GF-D8 (cell line): ENCODE measurements at places on chromosomes 4 and X.

DNA sequence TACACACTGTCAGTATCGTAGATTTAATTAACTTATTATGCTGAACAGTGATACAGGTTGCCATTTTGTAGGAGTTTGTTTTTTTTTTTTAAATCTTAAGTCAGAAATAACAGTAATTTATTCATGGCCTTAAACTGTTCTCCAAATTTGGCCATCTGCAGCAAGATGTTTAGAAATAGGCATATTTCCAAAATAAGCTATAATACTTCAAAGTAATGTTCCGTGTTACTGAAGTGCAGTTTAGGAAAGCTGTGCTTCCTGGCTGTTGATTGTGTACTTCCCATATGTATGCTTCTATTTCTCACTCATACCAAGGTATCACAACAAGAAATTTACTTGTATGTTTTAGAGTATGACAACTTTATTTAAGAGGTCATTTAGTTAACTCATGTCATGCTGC is 28.9 kb downstream of the CPEB2 start:
- no peak for DNase-seq

DNA sequence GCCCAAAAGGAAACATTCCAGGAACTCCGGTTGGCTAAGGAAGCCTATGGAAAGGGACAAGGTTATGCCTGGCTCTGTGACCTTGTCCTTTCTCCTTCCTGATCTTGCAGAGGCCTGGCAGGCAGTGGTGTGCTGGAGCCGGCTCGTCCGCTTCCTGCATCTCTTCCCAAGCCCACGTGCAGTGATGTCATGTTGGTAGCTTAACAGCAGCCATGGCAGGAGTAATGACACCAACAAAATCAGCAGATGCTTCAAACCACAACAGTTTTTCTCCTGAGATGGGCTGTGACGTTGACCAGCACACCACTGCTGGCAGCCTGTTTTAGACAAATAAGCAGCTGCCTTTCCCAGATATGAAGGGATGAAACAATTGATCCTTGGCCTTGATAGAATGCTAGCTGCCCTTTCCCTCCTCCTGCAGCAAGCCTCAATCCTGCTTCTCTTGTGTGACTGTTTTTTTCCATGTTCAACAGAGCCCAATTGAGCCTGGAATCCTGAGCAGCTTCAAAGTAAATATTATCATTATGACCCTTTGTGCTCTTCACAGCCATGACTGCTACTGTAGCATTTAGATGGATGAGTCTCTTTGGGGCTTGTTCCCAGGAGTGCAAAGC is 23.4 kb downstream of the SEPTIN6 start:
- no peak for DNase-seq

- no peak for DNase-seq
Measured at GRCh38 chr4:88623097-88623496, 30.8 kb downstream of the HERC3 start.

DNA sequence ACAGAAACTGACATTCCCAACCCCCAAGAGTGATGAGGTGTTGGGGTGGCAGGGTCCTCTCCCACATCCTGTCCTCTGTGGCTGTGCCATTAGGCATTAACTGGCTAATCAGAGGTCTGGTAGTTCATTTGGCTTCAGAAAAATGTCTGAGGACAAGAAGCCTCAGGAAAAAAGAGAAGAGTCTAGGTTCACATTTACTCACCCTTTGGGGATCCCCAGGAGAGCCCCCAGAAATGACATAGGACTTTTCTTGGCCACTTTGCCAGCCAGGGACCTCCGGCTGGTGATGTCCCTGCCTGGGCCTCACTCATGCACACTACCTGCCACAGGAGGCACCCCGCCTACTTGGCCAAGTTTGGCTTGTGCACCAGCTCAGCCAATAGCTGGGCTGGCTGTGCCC is 173.0 kb downstream of the RBM46 start:
- no peak for DNase-seq

DNA sequence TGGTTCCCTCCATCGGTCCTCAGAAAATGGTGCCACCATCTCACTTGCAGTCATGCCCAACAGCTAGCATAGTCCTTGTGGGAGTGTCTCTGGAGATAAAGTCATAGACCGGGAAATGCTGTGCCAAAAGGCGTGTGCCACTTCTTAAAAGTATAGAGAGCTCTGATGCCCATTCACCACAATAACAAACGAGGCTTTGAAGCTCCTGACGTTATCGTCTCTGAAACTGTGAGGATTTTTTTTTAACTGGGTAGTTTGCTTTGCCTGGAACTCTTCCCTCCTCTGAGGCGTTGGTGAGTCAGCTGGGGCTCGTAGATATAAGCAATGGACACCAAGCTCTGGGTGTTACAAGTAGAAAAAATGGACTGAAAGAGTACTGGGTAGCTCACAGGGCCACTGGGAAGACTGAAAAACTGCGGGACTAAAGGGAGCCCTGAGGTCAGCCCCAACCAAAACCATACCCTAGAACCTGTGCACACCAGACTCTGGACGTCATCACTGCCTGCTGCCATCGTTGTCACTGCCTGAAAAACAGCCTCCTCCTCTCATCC is 89.4 kb upstream of the TRIM2 start:
- no peak for DNase-seq

- no peak for DNase-seq
Measured at GRCh38 chrX:11698702-11699101, 33.0 kb upstream of the ARHGAP6 start.

DNA sequence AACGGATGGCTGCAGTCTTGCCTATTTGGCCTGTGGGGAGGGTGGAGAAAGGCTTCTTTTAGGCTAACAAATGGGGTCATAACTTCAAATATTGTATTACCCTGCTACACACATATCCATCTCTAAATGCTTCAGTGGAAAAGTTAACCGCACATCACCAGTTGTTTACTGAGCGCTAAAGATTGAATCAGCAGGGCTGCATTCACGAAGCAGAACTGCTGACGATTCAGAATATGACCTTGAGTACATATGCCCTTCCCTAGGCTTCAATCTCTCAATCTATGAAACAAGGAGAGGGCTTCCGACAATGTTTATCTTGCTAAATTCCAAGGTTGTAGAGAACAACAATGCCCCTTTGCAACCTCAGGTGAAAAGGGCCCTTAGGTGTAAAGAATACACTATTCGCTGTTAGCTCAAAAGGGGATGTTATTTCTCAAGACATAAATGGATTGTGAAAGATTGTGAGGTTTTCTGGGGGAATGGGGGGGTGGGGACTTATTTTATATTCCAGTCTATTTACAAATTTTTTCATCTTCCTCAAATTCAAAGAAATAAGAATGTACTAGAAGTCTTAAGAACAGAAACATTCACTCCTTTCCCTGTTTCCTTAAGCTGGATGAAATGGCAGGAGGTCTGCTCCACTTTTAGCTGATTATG is 2.6 kb upstream of the ATP6AP2 start:
- peak; percentile 7 for DNase-seq

DNA sequence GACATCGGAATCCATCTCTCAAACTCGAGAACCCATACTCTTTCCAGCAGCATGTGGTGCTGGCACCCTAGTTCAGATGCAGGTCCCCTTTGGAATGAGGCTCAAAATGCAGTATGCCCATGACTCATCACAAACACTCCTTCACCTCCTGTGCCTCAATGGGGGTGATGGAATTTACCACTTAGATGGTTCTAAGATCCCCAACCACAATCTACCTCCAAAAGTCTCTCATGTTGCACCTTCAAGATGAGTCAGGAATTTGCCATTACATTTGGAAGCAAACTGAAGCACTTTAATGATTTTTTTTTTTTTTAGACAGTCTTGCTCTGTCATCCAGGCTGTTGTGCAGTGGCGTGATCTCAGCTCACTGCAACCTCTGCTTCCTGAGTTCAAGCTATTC is 8.5 kb upstream of the MID1 start:
- DNase-seq, result no peak

DNA sequence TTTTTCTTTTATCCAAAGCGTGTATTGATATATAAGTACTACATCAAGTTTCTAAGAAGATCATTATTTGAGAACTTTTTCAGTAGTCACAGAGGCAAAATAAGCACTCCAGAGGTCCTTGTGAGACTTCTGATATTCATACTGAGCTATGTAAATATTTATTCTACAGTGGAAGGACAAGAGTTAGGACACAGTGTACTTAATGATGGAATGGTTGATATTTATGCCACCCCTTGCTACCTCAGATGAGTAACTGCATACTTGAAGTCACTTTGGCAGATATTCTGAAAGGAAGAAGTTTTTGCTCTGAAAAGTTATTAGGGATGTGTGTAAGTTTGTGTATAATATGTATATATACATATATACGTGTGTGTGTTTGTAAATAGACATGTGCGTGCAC is 30.3 kb downstream of the MAGEA1 start:
- DNase-seq, result no peak

GRCh38 chr4:167114416-167114971 is 119.8 kb downstream of the SPOCK3 start:
- DNase-seq, result no peak

DNA sequence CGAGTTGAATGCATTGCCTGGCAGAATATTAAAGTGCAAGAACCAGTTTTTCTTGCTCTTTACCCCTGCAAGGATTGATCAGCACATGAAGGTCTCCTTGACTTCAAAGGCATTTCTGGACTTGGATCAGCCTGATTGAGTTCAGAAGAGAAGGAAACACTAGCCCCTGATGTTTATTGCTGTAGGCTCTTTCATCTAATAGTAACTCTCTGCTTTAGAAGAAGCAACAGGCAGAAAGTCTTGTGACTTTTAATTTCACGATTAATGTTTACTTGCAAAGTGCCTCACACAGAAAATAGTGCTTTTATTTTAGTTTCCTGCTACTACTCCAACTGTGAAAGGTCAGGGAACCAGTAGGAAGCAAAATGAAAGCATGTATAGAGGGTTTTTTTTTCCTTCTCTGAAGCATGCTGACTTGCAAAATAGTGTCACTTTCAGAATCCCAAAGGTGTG is 69.1 kb downstream of the PCDH7 start:
- DNase-seq, result no peak

- no peak for DNase-seq
Measured at GRCh38 chr4:17095771-17096170, 197.3 kb upstream of the LDB2 start.

DNA sequence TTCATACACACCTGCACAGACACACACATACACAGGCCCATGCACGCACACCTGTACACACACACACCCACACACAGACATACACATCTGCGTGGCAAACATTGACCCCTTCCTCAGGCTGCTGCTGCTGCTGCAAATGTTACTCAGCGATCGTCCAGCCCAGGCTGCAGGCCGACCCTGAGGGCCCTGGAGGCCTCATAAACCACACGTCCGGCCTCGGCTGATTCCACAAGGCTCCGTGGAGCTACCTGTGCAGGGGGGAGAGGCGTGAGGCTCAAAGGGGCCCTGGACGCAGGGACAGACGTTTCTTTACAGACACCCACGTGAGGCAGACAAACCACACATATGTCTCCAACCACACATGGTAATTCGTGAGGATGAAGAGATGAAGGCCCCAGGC is 53.9 kb upstream of the PPP2R3B start:
- DNase-seq, result no peak

DNA sequence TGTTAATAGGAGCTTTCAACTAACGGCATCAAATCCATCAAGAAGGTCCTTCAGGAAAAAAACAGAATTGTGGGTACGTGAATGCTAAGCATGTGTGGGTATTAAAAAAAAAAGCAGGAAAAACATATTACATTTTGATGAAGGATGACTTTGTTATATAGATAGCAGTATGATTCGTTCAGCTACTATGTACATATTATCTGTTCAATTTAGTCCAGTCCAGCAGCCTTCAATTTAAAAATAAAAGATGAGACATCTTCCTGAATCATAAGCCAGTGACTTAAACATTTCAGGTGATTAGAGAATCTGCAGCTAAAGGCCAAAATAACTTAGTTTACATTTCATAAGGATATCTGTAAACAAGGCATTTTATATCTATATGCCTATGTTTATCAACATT is 63.4 kb downstream of the LCORL start:
- DNase-seq, result no peak

- DNase-seq, result no peak
Measured at GRCh38 chr4:15481961-15482745, 12.5 kb downstream of the CC2D2A start.

GRCh38 chr4:2277956-2278355 is 16.0 kb upstream of the MXD4 start:
- DNase-seq, result no peak

DNA sequence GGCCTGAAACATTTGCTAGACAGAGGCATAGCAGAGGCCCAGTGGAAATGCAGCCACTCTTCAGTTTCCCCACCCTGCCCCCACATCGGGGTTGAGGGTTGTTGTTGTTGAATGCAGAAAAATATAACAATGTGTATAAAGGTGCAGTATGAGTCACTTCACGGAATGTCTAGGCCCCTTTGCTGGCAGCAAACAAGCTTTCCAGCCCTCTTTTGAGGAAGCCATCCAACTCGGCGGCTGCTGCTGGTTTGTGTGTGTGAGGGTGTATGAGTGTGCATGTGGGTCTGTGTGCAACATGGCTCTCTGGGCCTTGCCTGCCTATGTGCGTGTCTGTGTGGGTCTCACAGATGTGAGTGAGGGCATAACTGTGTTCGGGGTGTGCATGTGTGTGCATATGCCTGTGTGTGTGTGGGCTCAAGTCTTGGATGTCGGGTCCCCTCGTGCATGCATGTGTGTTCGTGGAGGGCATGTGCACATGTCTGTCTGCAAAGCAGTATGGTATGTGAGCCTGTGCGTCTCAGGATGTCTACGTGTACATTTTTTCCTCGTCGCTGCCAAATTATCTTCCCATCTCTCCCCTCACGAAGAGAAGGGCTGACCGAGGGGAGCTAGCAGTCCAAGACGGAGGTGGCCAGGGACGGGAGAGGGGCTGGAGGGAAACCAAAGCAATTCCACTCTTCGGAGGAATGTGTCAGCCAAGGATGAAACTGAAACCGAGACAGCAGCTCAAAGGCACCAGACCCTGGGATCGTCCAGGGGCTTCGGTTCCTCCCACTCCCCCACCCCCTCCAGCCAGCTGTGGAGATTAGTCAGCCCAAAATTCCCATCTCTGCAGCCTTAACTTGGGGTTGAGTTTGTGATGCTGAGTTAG is 8.4 kb upstream of the ELF4 start:
- no peak for DNase-seq
